Activated naive CD4-positive, alpha-beta T cell (primary cell): ENCODE measurements at places on chromosomes 5 and 9.

DNA sequence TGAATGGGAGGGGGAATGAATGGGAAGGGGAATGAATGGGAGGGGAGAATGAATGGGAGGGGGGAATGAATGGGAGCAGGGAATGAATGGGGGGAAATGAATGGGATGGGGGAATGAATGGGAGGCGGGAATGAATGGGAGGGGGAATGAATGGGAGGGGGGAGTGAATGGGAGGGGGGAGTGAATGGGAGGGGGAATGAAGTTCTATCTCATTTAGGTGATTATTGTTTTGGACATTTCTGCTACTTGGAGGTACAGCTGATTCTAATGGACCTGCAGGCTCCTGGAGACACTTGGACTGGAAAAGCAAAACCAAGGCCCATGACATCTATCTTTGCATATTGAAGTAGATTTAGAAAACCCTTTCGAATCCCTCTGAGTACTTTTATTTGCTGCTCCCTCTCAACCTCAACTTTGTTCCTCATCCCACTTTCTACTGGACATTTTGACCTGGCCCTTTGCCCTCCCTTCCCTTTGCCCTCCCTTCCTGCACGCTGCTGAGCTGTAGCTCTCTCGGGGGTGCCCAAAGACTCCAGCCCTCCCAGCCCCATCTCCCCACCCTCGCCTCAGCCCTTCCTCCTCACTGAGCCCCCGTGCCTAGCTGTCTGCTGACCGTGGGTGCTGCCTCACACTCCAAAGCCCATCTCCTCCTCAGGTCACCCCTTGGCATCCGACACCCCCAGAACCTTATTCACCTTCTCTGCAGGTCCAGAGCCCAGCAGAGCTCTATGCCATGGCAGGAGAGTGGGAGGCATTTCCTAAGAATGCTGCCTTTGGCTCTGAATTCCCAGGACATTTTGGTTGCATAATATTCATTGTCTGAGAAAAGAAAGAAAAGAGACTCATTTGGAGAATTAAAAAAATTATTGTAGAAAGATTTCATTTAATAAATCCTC is 19.9 kb upstream of the LPCAT1 start:
- no peak for DNase-seq

DNA sequence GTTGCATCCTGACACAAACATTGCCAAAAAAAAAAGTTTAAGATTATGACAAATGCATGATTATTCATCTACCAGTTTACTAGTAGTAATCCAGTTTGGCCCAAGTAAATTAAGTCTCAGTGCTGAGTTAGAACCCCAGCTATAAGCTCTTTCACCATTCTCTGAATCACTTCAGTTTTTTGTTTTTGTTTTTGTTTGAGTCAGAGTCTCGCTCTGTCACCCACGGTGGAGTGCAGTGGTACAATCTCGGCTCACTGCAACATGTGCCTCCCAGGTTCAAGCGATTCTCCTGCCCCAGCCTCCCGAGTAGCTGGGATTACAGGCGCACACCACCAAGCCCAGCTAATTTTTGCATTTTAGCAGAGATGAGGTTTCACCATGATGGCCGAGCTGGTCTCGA is 1.5 kb upstream of the PCYOX1L start:
- no peak for DNase-seq

DNA sequence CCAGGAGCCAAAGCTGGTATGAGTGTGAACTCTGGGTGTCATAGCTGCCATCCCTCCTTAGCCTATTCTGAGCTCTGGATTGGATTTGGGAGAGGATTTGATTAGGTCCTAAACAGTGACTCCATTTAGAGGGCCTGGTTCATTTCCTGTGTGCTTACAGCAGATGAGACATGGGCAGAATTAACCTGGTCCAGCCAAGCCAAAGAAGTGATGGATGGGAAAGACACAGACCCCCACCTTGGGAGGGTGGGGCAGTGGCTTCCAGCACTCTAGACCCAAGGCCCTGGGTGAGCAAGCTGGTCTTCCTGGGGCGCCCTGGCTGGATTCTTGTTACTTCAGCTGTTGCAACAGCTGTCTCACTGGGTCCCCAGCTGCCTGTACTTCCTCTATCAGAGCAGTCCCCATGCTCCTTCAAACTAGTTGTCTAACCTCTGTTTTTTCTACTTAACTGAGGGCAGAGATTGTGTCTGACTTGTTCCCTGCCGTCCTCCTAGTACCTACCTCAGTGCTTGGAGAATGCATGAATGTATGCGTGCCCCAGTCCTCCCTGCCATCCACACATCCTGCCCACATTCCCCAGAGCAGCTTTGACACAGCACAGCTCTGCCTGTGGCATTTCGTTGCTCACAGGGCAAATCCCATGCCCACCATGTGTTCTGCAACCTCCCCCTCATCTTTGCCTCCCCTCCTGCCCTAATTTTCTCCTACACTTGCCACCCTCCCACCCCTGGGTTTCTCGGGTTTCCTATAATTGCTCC is 115.9 kb downstream of the RGS3 start:
- no peak for DNase-seq

- DNase-seq, result no peak
These were observed 63.1 kb downstream of the PPARGC1B start for GRCh38 chr5:149793256-149793550.
